ENCODE measurements at places on chromosomes 11 and 22.

DNA sequence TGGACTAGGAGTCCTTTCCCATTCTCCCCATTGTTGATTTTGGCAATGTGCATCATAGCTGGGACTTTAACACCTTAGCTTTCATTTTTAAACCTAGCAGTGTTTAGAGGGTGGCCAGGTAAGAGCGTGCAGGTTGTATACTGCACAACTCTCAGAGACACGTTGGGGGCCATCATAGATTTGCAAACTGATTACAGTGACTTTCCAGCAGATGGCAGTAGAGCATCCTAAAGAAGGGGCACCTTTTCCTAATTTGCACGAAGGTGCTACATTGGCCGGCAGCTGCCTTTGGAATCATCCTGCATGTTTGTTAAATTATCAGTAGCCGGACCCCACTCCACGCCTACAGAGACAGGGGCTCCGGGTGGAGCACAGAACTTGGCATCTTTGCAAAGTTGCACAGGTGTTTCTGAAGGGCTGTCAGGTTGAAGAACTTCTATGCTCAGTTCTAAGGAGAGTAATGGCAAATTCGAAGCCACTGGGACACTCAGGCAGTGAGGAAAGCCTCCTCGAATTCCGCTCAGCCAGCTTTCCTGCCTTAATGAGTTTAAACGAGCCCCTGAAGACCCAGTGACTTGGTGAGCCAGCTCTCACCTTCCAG is 7.7 kb downstream of the LHFPL7 start:
- no peak for DNase-seq

- DNase-seq, result no peak
These were observed 52.1 kb downstream of the LHFPL7 start for GRCh38 chr22:24894220-24894975.

DNA sequence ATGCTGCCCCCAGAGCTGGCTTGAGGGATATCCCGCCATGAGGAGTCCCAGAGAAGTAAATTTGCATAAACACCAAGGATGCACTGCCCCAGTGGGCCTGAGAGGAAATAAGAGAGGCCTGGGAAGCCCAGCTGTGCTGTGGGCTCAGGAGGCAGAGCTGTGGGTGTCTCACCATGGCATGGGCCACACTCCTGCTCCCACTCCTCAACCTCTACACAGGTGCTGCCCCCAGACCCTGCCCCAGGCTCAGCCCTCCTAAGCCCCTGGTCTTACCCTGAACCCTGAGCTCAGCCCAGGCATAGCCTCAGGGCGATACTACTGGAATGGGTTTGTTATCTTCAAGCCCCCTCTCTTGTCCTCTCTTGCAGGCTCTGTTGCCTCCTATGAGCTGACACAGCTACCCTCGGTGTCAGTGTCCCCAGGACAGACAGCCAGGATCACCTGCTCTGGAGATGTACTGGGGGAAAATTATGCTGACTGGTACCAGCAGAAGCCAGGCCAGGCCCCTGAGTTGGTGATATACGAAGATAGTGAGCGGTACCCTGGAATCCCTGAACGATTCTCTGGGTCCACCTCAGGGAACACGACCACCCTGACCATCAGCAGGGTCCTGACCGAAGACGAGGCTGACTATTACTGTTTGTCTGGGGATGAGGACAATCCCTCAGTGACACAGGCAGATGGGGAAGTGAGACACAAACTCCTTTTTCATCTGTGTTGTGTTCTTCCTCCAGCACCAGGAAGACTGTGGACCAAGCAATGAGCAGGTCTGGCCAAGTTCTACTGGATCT is 59.9 kb downstream of the GGTLC2 start:
- no peak for DNase-seq

GRCh38 chr11:118921121-118921928 is 4.4 kb downstream of the BCL9L start:
- no peak for DNase-seq

DNA sequence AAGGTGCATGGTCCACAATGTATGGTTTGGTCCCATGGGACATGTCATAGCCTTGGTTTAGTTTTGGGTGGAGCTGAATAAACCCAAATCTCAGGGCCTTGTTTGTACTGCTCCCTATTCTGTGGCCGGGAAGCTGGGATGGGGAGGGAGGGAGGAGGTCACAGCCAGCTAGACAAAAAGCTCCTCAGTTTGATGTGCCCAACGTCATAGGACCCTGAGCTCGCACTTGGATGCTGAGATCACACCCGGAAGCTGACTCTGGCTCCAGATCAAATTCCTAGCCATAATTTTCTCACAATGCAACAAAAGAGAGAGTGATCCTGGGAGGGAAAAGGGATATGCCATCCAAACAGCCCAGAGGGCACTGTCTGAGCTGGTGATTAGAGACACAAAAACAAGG is 1.5 kb downstream of the HSPB2 start:
- no peak for DNase-seq

DNA sequence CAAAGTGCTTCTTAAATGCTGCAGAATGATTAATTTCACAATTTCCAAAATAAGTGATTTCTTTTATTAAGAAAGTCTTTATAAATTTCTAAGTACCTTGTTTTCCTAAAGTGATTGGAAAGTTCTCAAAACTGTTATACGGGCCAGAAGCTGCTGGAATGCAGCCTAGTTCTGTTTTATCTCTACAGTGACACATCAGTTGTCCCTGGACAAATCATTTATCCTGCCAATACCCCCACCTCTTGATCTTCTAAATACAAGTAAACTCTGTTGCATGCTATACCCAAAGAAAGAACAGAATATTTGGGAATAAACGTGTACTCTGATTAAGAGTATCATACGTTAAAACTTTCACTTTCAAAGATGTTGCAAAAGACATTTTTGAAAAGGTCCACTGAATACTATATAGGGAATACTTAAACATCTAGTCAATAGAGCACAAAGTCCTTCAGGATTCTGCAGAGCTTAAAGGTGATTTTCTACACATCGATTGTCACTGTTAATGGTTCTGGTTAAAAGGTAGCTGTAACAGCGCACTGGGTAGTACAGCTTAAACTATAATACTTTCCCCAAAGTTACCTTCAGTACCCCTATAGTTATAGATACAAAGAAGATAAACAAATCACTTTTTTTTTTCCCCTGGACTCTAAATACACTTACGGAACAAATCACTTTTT is 92.1 kb upstream of the APOA1 start:
- DNase-seq, result no peak

- no peak for DNase-seq
These were observed 17.8 kb downstream of the KCTD17 start for GRCh38 chr22:37069319-37069718.

- DNase-seq, result no peak
These were observed 45.1 kb downstream of the C11orf96 start for GRCh38 chr11:43987384-43988039.

DNA sequence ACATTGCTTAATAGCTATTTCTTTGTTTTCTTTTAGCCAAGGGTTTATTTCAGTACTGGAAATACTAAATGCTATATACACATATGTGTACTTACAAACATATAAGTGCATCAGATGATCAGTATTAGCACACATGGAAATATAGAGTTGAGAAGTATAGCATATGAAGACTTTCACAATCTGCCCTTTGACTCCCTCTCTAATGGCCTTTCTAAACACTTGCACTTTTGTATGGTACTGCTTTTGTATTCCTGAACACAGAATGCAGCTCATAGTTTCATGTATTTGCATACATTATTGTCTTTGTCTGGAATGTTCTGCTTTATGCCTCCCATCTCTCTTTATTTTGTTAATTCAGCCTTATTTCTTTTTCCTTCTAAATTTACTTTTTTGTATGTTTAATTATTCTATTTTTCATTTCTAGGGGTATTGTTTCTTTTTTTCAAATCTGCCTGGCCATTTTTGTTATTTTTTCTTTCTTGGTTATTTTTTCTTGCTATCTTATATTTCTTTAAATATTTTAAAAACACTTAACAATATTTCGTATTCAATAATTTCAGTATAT is 28.8 kb downstream of the ACER3 start:
- DNase-seq, result no peak

- DNase-seq, result no peak
These were observed 59.2 kb downstream of the SYT13 start for GRCh38 chr11:45226901-45227300.

Data from activated CD4-positive, alpha-beta T cell treated with anti-CD3 and anti-CD28 coated beads for 24 hours (primary cell).